ENCODE measurements at places on chromosomes 1 and 21. TPM values are rescaled to one million over a fixed set of nuclear protein-coding genes. Genes with fewer than 3 reads are reported as not detected.
A peak's percentile ranks its signal among the peaks of the same experiment; 100 is the strongest.

DNA sequence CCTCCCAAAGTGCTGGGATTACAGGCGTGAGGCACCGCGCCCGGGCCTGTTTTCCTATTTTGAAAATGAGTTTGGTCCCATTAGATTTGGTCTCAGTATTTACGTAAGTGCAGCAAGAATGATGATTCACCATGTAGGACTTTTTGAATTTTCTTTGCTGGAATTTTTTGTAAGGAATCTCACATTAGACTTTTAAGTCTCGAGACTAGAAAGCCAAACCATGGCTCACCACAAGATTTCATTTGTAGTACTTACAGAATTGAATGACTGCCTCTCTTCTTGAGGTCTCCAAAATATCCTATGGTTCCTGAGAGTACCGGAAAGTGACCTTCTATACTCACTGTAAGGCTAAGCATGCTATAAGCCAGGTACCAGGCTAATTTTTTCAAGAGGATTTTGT, 325 bp downstream of the OR14A2 start:
- no peaks in the 10 kb centered on the region for H3K4me1 ChIP-seq
- no peaks in the 10 kb centered on the region for H3K27me3 ChIP-seq
- H3K4me3 ChIP-seq: no peak overlapping the region
- DNase-seq: no peak
- H3K36me3 ChIP-seq: no peaks in the 10 kb centered on the region
- no peak overlapping the region for H3K27ac ChIP-seq

- no peak overlapping the region for H3K27ac ChIP-seq
- H3K4me3 ChIP-seq: no peak overlapping the region
- H3K27me3 ChIP-seq: no peaks in the 10 kb centered on the region
- no peaks in the 10 kb centered on the region for H3K4me1 ChIP-seq
- H3K36me3 ChIP-seq: no peaks in the 10 kb centered on the region
These were observed 124.5 kb downstream of the KCNK1 start for GRCh38 chr1:233738396-233738795.

DNA sequence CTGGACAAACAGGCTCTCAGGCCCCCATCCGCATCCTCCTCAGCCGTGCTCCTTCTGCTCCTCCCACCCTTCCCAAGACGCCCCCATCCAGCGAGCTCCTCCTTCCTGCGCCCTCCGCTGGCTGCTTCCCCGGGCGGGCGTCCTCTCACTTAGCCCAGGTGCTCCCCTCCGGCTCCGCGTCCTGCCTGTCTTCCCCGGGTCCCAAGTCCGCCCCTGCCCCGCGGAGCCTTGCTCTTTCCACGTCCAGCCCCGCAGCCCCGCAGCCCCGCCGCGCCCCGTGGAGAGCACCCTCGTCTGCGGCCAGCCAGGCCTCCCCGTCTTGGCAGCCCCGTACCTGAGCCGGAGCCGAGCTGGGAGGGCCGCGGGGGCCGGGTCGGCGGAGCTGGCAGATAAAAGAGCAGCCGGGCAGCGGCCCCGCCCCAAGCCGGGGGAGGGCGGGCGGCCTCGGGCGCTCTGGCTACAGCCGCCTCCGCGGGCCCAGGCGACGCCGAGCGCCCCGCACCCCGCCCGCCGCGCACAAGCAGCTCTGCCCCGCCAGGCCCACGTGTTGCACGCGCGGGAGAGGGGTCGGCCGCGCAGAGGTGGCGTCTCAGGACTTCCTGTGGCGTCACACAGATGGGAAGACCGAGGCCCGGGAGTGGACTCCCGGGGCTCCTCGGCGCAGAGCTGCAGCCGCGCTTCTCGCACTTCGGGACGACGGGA, at the start of gene PAQR7:
Gene PAQR7 (minus strand): TSS at position 555 of the 702 bp plus-strand sequence. CDS start 11,869 bp downstream, outside the sequence.
- peak; percentile 77 for DNase-seq
- no peaks in the 10 kb centered on the region for H3K36me3 ChIP-seq
- H3K4me1 ChIP-seq: no peaks in the 10 kb centered on the region

The MTARC2 gene
- 23.6 TPM for total RNA-seq

The TEKT2 gene
- 0.41 TPM for total RNA-seq
